Stimulated activated CD8-positive, alpha-beta memory T cell treated with anti-CD3 and anti-CD28 coated beads, Interleukin-2, amount 100 ng/mL, for 1 hour (primary cell): ENCODE measurements at places on chromosomes 4 and X.

DNA sequence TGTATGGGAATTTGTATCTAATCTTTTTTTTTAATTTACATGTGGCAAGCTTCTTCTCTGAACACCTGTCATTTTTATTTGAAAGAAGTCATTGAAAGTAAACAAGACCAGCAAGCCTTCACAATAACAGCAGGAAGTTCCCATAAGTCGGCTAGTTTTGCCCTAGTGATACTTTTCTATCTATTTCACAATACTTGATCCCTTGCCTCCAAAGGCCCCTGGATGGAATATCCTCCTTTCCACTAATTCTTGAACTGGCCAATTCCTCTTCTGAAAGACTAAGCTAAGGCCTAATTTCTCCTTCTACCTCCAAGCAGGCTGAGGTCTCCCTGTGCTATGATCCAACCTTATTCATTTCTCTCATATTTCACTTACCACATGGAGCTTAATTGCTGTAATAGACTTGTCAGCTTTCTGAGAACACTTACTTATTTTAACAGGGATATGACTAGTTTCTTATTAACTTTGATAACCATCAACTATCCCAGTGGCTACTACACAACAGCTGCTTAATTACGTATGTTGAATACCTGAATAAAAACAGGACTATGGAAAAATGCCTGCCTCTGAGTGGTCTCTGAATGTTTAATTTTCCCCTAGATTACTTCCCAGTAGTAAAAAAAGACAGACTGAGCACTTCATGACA, 194.2 kb downstream of the MAD2L1 start:
- no peak for DNase-seq

- peak; percentile 33 for DNase-seq
Observed at GRCh38 chr4:38310446-38311043, 350.3 kb downstream of the PTTG2 start.

GRCh38 chr4:84699001-84699671, 116.2 kb downstream of the CDS1 start:
- no peak for DNase-seq

- DNase-seq: no peak
Observed at GRCh38 chrX:125205133-125205917, 114.3 kb upstream of the TEX13C start.

GRCh38 chrX:1323315-1323714, 13.3 kb upstream of the IL3RA start:
- peak; percentile 23 for DNase-seq

DNA sequence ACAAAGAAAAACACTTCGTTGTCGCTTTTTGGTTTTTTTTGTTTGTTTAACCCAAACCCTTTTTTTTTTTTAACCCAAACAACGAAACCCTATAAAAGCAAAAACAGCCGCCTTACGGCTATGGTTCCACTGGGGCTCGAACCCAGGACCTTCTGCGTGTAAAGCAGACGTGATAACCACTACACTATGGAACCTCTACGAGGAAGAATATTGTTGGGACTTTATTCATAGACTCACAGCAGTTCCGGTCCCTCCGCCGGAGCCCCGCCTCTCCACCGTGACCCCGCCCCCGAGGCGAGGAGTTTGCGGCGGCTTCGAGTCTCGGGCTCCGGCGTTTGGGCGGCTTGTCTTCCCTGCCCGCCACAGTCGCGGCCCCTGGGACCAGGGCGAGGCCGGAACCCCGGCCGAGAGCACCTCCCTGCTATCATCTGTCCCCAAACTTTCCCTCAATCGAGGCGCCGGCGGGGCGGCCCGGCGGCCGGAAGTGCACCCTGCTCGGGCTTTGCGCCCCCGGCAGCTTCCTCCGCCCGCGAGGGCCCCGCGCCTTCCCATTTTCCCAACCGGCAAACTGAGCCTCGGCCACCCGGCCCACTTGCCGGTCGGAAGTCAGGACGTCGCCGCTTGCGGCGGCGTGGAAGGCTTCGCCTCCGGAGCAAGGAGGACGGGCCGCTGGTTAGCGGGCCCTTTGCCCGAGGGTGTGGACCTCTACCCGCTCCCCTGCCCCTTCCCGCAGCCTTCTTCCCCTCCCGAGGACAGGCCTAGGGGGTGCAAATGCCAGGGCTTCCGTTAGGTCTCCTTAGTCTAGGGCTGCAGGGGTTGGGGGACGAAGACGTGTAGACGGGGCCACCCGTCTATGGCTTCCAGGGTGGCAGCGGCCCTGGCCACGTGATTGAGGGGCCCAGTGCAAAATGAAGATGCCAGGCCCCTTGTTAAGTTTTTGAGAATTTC, 3.2 kb upstream of the RS1 start:
- DNase-seq: peak; percentile 57

GRCh38 chr4:151912632-151913031, 151.8 kb upstream of the GATB start:
- no peak for DNase-seq

GRCh38 chrX:133661962-133662839, 246.9 kb upstream of the GPC4 start:
- no peak for DNase-seq

GRCh38 chrX:151912780-151913179, at the start of gene MAGEA4:
Gene MAGEA4, plus strand, starts transcription at chrX:151912889. Its CDS starts 10,776 bp downstream, at chrX:151923665.
- no peak for DNase-seq

DNA sequence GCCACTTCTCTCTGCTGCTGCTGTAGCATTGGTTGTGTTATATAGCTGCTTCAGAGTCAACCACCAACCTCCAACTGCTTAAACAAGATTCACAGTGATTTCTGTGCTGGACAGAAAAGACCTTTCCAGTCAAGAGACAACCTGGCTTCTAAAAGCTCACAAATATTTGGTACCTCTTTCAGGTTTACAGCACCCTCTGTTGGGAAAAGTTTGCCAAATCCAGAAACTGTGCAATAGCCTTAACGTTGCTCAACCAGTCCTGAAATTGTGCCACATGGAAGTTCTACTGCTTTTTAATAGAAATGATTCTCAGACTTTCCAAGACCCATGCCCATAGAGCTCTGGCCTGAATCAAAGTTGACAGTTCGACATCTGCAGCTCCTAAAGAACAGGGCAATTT, 842.1 kb upstream of the HTR2C start:
- no peak for DNase-seq

- DNase-seq: no peak
Observed at GRCh38 chrX:85052205-85052604, 48.5 kb downstream of the APOOL start.
